GM12878 (cell line): ENCODE measurements at places on chromosomes 3 and 15. TPM values are rescaled to one million over a fixed set of nuclear protein-coding genes. Genes with fewer than 3 reads are reported as not detected.

- no peak overlapping the region for H3K27ac ChIP-seq
- H3K4me3 ChIP-seq = no peak overlapping the region
- peak; percentile 1 for DNase-seq
- H3K27me3 ChIP-seq = no peaks in the 10 kb centered on the region
Measured at GRCh38 chr3:63351159-63352007, 73.3 kb downstream of the SYNPR start.

Gene LIPC
- 0.18 TPM in 1 of 2 replicates, not detected in the other for total RNA-seq

DNA sequence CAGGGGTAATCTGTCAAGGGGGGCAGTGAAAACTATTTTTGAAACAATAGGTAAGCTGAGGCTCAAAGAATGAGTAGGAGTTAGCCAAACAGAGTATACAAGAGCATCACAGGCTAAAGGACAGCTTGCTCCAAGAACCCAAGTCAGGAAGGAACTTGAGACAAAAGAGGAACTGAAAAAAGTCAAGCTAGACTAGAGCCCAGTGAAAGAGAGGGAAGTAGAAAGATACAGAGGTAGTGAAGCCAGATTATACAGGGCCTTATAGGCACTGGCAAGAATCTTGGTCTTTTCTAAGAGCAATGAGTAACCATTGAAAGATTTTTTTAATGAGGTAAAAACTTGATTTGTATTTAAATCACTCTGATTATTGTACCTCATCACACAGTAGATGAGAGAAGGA, 69.9 kb downstream of the FILIP1L start:
- H3K4me1 ChIP-seq = peaks cover 43% of the 10 kb centered on the region
- H3K27ac ChIP-seq = no peak overlapping the region
- DNase-seq = peak; percentile 67
- no peaks in the 10 kb centered on the region for H3K27me3 ChIP-seq
- H3K36me3 ChIP-seq = no peaks in the 10 kb centered on the region
- no peak overlapping the region for H3K4me3 ChIP-seq

GRCh38 chr3:102400142-102400541, 34.7 kb upstream of the ZPLD1 start:
- H3K36me3 ChIP-seq = no peaks in the 10 kb centered on the region
- no peaks in the 10 kb centered on the region for H3K27me3 ChIP-seq
- no peak overlapping the region for H3K27ac ChIP-seq

Gene ITIH4
- 3.9 and 5.4 TPM in 2 replicates for total RNA-seq

Gene FOXB1
- not detected in 2 replicates for total RNA-seq

- peaks cover 28% of the 10 kb centered on the region for H3K4me1 ChIP-seq
- DNase-seq = no peak
- no peaks in the 10 kb centered on the region for H3K27me3 ChIP-seq
- H3K36me3 ChIP-seq = no peaks in the 10 kb centered on the region
- no peak overlapping the region for H3K4me3 ChIP-seq
- no peak overlapping the region for H3K27ac ChIP-seq
Measured at GRCh38 chr15:92822216-92823144, 77.6 kb upstream of the CHD2 start.

- H3K36me3 ChIP-seq = no peaks in the 10 kb centered on the region
- H3K27me3 ChIP-seq = no peaks in the 10 kb centered on the region
Measured at GRCh38 chr15:66862940-66863335, 160.9 kb downstream of the SMAD6 start.
